ENCODE measurements at places on chromosomes 6 and 20.

GRCh38 chr6:1574890-1575209 is 34.9 kb upstream of the FOXC1 start:
- DNase-seq, result no peak

GRCh38 chr20:10359621-10360040 is 74.4 kb downstream of the MKKS start:
- DNase-seq, result no peak

- no peak for DNase-seq
Observed at GRCh38 chr20:31764641-31765305, 25.7 kb downstream of the TPX2 start.

- DNase-seq, result peak; percentile 63
Observed at GRCh38 chr20:52179331-52180179, 12.0 kb downstream of the ZFP64 start.

DNA sequence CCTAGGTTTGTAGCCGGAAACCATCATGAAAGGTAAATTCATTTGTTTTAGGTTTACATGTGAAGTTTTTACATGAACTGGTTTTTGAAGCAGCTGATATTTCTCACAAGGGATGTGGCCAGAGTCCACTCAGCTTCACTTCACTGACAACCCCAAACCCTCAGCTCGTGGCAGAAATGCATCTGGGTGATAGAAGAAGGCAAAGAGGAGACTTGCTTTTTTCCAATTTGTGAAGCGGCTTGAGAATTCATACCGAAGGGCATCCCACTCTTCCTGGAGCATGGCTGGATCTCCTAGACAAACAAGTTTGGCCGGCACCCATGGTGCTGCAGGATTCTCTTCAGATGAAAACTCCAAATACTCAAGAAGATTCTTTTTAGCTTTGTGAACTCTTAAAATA is 392.8 kb upstream of the CNR1 start:
- no peak for DNase-seq

DNA sequence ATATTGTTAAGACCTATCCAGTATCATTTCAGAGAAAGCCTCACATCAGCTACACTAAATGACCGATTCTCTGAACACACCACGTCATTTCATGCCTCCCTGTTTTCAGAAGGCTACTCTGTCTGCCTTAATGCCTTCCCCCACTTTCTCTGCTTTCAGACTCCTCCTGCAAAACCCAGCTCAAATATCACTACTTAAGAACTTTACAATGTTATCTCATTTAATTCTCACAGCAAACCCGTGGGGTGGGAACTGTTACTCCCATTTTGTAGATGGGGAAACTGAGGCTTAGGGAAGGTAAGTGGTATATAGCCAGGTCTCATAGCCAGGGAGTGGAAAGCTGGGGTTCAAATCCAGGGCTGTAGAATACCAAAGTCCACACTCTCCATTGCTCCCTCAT is 2.8 kb downstream of the CYP24A1 start:
- DNase-seq, result no peak

GRCh38 chr6:43298565-43299337 is 691 bp downstream of the SLC22A7 start:
- DNase-seq, result no peak

- DNase-seq, result no peak
Observed at GRCh38 chr6:149233056-149233715, 84.3 kb upstream of the TAB2 start.

All from GM18507 (cell line).